A549 treated with dexamethasone at 1 μM for 4 hours (cell line): ENCODE measurements at places on chromosomes 2 and 18. TPM values are rescaled to one million over a fixed set of nuclear protein-coding genes. Genes with fewer than 3 reads are reported as not detected.

UGT1A3 gene
- total RNA-seq: 0.06 to 0.18 TPM (median 0.11 TPM) in 3 of 5 replicates, not detected in the others

ITGB6 gene
- 0.35 to 1.2 TPM (median 0.60 TPM) in 5 replicates for total RNA-seq

TUBB8B gene
- total RNA-seq: 0.12 TPM in 1 of 5 replicates, not detected in the others

PAIP2B gene
- total RNA-seq: 0.24 to 0.33 TPM (median 0.30 TPM) in 5 replicates

EMILIN2 gene
- total RNA-seq: 9.5 to 13.7 TPM (median 12.1 TPM) in 5 replicates

DARS1 gene
- 47.1 to 54.5 TPM (median 52.5 TPM) in 5 replicates for total RNA-seq

RAB27B gene
- 11.1 to 16.8 TPM (median 15.3 TPM) in 5 replicates for total RNA-seq

SLC4A3 gene
- 1.9 to 4.0 TPM (median 2.9 TPM) in 5 replicates for total RNA-seq

DGKD gene
- total RNA-seq: 50.3 to 90.9 TPM (median 74.3 TPM) in 5 replicates

KLHL14 gene
- total RNA-seq: not detected in 5 replicates
